ENCODE measurements at places on chromosomes 3 and 15.

DNA sequence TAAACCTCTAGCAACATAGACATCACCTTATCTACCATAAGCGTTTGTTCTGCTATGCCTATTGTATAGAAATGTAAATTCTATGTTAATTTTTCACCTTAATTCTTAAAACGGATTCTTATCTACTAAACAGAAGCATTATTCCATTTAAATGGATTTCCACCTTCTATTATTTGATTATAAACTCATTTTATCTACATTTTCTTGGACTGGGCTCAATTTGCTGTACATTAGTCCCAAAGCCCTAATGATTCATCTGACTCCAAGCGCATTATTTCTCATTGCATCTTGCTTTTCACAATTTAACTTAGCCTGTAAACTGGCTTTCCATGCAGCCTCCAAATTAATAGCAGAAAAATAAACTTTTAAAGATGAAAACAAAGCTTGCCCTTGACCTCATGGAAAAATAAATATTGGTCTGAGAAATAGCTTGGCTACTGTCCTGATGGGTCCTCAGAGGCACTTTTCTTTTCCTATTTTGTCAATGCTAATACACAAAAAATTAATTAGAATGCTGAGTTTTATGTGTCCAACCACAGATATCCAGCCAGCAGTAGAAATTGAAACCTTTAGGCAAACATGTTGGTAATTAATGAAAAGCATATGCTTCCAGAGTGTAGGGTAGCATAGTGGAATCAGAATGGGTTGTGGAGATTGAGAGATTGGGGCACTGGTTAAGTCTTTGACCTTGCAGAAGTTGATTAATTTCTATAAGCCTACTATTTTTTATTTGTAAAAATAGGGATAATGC is 81.4 kb upstream of the CFAP20DC start:
- no peak for DNase-seq

GRCh38 chr3:170057550-170057949 is 19.8 kb downstream of the GPR160 start:
- DNase-seq: no peak

DNA sequence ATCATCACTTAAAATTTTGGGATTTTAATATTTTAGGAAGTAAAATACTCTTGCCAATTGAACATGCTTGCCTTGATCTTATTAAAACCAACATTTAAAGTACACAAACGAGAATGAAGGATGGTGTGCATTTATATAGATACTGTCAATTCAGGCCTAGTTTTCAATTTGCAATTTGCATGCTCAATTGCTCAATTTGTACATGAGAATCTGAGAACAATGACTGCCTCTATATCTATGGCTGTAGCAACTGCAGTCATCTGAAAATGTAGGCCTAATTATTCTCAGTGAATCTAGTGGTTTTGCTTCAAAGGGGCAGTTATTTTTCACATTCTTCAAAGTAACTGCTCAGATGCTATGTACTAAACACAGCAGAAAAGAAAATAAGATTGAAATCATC is 18.8 kb downstream of the ZBBX start:
- DNase-seq: no peak

DNA sequence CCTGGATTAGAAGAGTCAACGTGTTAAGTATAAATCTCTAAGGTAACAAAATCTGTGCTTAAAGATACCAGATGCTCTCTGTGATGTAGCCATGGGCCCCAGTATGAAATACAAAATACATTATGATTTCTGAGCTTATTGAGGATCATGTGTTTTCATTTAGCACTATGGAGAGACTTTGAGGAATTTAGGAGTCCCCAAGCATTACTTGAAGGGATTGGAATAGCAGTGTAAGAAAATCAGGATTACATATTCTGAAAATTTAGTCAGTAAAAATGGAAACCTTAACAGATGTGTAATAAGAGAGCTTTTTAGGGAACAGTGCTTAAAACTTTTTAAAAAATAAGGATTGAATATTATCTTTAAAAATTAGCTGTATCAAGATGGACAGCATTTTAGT is 35.5 kb downstream of the ECT2 start:
- no peak for DNase-seq

- no peak for DNase-seq
These were observed 16.0 kb upstream of the TBC1D21 start for GRCh38 chr15:73857193-73857920.

GRCh38 chr15:85168642-85169173 is 187.1 kb downstream of the PDE8A start:
- peak; percentile 47 for DNase-seq

- DNase-seq: no peak
These were observed 50.2 kb upstream of the PRR20G start for GRCh38 chr3:127337911-127338531.

DNA sequence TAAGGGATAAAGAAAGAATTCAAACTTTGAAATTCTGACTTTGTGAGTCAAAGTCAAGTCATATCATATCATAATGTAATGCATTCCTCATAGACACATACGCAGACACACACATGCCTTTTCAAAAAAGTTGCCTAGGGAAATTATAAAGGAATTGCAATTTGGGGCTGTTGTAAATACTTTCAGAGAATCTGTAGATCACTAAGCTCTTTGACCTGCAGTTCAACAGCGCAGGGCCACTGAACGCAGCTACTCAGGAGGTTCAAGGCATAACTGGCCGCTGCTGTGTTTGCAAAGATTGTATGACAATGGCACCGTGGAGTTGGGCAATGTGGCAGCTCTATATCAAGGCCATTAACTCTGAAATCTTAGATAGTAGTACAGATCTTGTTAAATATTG is 188.4 kb upstream of the THRB start:
- peak; percentile 53 for DNase-seq

DNA sequence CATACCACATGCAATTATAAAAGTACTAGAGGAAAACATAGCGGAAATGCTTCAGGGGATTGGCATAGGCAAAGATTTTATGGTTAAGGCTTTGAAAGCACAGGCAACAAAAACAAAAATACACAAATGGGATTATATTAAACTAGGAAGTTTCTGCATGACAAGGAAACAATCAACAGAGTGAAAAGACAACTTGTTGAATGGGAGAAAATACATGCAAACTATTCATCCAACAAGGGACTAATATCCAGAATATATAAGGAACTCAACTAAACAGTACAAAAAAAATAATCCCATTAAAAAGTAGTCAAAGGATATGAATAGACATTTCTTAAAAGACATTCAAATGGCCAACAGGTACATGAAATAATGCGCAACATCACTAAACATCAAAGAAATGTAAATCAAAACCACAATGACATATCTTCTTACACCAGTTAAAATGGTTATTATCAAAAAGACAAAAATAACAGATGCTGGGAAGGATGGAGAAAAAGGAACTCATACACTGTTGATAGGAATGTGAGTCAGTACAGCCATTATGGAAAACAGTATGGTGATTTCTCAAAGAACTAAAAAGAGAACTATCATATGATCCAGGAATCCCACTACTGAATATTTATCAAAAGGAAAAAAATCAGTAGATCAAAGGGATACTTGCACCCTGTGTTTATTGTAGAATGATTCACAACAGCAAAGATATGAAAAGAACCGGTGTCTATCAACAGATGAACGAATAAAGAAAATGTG is 39.1 kb downstream of the COPS2 start:
- no peak for DNase-seq

DNA sequence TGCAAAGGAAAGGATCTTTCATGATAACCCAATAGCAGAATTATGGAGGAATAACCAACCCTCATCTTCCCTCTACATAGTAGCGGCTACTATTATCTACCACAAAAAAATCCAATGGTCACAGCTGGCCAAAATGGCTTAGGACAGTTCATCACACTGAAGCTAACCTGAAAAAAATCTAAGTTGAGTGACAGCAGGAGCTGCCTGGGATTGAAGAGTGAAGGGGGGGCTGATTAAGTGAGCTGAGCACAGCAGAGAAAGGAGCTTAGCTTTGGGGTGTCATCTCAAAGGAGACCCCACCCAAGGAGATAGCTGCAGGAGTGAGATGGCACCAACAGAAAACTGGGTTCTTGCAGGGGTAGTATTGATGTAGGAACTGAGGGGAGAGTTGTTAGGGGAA is 33.6 kb downstream of the CCNL1 start:
- no peak for DNase-seq

- no peak for DNase-seq
These were observed 264 bp upstream of the CMTM6 start for GRCh38 chr3:32502946-32503286.

- DNase-seq: peak; percentile 83
These were observed 9.6 kb upstream of the TAGLN3 start for GRCh38 chr3:111989061-111989678.

- DNase-seq: no peak
These were observed 57.4 kb upstream of the IMPG2 start for GRCh38 chr3:101377796-101378195.

GRCh38 chr3:124834723-124835718 is 52.1 kb downstream of the ITGB5 start:
- DNase-seq: peak; percentile 78

Measured in ELR (cell line).